ENCODE measurements at places on chromosomes 1 and 21. TPM values are rescaled to one million over a fixed set of nuclear protein-coding genes. Genes with fewer than 3 reads are reported as not detected.

PPM1J gene
- total RNA-seq = 0.33 TPM

AIM2 gene
- 0.23 TPM for total RNA-seq

RSPH1 gene
- 0.33 TPM for total RNA-seq

APCS gene
- 1,727 TPM for total RNA-seq

DYNLT4 gene
- total RNA-seq = 0.55 TPM

NR1I3 gene
- total RNA-seq = 158 TPM

DNALI1 gene
- total RNA-seq = 6.8 TPM

SLC16A4 gene
- total RNA-seq = 3.5 TPM

DNAJC28 gene
- 2.3 TPM for total RNA-seq

C4BPB gene
- total RNA-seq = 223 TPM

HAO2 gene
- 206 TPM for total RNA-seq

ZNF648 gene
- 0.81 TPM for total RNA-seq

WNT2B gene
- total RNA-seq = 0.40 TPM

HP1BP3 gene
- 71.9 TPM for total RNA-seq

SLC30A10 gene
- total RNA-seq = 59.4 TPM

C1orf116 gene
- total RNA-seq = 0.55 TPM

DIO1 gene
- 39.4 TPM for total RNA-seq

FHL3 gene
- total RNA-seq = 2.3 TPM

OR2L3 gene
- not detected for total RNA-seq

TFF1 gene
- 0.83 TPM for total RNA-seq

NEK2 gene
- 0.13 TPM for total RNA-seq

KLF18 gene
- total RNA-seq = not detected

PDE4DIP gene
- total RNA-seq = 138 TPM

PYCR2 gene
- total RNA-seq = 26.9 TPM

CPTP gene
- 40.0 TPM for total RNA-seq

LRRC7 gene
- 0.33 TPM for total RNA-seq

PTCH2 gene
- 0.45 TPM for total RNA-seq

MATN1 gene
- total RNA-seq = not detected

PLA2G2D gene
- total RNA-seq = not detected

OR2T2 gene
- total RNA-seq = not detected

TRABD2B gene
- total RNA-seq = 15.1 TPM

PGLYRP3 gene
- total RNA-seq = not detected

NEXN gene
- total RNA-seq = 0.68 TPM

CELA3B gene
- 7.4 TPM for total RNA-seq

GFI1 gene
- 0.38 TPM for total RNA-seq

CD1C gene
- total RNA-seq = not detected

PKNOX1 gene
- total RNA-seq = 6.0 TPM

ZNF697 gene
- 3.6 TPM for total RNA-seq

S100A12 gene
- 1.2 TPM for total RNA-seq

LZIC gene
- total RNA-seq = 12.7 TPM

CACNA1E gene
- total RNA-seq = 0.08 TPM

FMO4 gene
- 12.7 TPM for total RNA-seq

KIF14 gene
- 0.10 TPM for total RNA-seq

NHLH2 gene
- total RNA-seq = not detected

EVA1B gene
- 4.8 TPM for total RNA-seq

OPRD1 gene
- not detected for total RNA-seq

FAAH gene
- total RNA-seq = 38.9 TPM

C4BPA gene
- 792 TPM for total RNA-seq

BARHL2 gene
- not detected for total RNA-seq

DNM3 gene
- 0.40 TPM for total RNA-seq

SLC45A1 gene
- total RNA-seq = 0.20 TPM

AADACL4 gene
- not detected for total RNA-seq

MFAP2 gene
- total RNA-seq = 0.45 TPM

OPTC gene
- total RNA-seq = not detected

GJB5 gene
- not detected for total RNA-seq

GPR37L1 gene
- not detected for total RNA-seq

All from left lobe of liver (tissue), 2 donors.